ENCODE measurements at places on chromosomes 1 and 21.

DNA sequence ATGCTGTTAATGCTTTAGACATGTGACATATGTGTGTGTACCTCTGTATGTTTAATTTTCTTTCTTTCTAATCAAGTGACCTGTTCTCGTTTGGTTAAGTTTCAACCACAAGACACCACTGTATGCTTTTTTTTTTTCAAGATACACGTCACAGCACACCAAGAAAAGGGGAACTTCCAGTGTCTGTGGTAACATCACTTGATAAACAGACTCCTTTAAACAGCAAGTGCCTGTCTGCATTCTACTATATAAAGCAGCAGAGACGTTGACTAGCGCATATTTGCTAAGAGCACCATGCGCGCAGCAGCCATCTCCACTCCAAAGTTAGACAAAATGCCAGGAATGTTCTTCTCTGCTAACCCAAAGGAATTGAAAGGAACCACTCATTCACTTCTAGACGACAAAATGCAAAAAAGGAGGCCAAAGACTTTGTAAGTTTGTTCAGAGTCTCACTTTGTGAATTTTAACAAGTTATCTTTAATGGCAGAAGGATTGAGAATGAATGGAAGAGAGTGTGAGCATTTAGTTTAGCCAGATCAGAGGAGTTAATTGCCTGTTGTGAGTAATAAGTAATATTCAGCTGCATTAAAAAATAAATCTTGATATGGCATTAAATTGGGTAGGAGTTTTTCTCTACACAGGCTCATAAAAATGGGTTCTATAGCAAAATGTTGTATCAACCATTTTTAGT, at the start of gene RGS1:
Gene RGS1 (plus strand): TSS at position 275 of the 691 bp plus-strand sequence. CDS start 20 bp downstream, at position 295.
- peak; percentile 14 for DNase-seq

DNA sequence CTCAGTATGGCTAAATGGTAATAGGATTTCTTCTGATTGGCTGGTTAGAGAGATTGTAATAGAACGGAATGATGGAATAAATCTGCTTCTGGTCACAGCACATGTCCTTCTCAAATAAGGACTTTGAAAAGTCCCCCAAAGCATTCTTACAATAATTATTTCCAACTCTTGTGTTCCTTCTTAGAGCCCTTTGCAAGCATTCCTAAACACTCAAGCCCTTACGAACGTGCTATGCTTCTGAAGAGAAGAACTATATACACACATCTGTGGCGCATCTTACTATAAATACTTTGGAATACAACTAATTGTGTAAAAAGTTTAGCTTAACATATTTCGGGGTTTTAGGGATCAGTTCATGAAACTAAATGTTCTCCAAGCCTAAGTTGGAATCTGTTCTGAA, 25.6 kb downstream of the CLIC4 start:
- no peak for DNase-seq

GRCh38 chr1:56468518-56468917, 110.8 kb downstream of the PLPP3 start:
- no peak for DNase-seq

DNA sequence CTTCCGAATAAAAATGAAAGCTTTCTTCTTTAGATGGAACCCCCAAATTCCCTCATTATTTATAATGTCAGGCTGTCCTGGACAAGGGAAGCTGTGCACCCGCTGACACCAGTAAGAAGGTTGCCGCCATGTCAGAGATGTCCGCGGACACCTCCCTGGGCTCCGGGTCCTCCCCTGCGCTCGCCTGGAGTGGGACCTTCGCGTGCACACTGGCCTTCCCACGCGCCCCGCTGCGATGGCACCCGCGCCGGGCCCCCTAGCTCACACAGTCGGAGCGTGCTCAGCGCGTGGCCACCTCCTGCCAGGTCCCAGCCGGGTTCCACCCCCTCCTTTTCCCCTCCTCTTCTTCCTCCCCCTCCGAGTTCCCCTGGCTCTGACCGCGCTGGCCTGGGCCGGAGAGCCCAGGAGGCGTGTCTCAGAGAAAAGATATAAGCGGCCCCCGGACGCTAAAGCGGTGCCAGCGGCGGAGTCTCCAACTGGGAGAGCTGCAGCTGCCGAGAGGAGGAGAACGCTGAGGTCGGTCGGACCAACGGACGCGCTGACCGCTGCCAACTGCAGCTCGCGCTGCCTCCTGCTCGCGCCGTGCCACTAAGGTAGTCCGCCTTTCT, at the start of gene G0S2:
Gene G0S2 (plus strand): TSS at position 456 of the 608 bp plus-strand sequence. CDS start 273 bp downstream, outside the sequence.
- DNase-seq, result no peak

DNA sequence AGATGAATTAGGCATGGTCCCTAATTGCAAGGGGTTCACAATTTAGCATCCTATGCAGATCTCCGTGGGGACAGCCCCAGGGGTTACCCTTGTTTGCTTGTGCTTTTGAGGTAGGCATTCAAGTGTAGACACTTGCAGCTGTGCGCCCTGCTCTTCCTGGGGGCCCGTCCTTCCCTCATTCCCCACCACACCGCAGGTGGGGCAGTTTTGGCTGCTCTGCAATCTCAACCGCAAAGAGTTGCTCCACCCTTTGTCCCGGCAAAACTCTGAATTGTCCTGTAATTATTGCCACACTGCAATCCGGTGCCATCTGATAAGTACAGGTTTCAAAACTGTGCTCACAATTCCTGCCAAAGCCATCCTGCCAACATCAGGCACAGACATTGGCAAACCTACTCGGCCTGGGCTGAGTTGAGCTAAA, 65.4 kb upstream of the LYST start:
- DNase-seq, result peak; percentile 41

DNA sequence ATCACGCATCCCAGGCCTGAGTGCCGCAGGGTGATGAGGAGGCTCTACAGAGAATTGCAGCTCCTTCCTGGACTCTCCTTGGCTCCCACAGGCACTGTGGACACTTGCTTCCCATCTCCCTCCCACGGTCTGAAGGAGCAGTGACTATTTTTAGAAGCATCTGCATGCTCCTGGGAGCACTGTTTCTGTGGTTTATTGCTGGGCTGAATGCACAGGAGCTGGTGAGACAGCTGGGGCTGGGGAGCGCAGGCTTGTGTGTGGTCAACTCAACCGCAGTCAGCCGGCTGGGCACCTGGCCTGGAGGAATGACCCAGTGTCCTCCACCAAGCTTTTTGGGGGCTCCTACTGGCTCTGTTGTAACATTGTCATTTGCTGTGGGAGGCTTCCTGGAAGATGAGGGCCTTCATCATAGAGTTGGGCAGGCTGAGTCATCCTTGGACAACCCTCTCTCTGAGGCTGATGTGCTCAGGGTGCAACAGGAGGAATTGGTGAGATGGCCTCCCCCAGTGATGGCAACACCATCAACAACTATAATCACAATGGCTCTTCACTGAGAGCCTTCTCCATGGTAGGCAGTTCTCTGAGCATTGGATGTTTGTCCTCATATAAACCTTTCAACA, 1.7 kb downstream of the NFASC start:
- DNase-seq, result no peak

DNA sequence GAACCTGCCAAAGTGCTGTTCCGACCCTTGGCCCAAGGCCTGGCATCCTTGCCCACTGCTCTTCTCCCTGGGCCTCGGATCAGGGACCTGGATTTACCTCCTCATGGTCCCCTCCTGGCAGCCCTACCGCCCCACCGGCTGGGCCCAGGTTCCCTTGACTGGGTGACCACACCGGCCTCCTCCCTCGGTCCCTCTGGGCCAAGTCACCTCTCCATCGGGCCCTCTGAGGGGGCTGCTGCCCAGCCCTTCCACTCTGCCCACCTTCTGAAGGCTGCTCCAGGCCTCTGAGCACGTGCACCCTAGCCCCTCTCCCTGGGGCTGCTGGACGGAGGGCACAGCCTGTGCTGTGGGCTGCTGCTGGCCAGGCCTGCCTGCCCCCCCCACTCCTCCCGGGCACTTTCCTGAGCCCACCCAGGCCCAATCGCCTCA, 9.3 kb upstream of the MMEL1 start:
- DNase-seq, result no peak

- no peak for DNase-seq
Observed at GRCh38 chr1:179126338-179127060, 44.6 kb downstream of the TOR3A start.

GRCh38 chr1:114234408-114235124, 80.9 kb upstream of the SYT6 start:
- DNase-seq, result no peak
